Naive thymus-derived CD8-positive, alpha-beta T cell (primary cell): ENCODE measurements at places on chromosomes 6 and 20.

DNA sequence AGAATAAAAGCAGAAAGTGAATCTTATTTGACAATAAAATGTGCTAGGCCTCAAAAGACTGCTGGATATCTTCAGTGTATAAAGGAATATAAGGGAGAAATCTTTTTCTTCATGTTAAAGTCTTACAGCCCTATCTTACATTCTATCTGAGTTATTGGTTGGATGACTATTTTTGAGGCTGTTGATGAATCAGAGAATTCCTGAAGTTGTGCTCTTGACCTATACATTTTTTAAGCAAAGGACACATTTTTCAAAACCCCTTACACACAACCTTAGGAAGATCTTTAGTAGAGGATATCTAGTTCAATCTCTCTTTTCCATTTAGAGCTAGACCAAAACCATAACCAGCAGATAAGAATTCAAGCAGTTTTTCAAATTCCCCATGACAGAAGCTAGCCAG is 10.9 kb upstream of the CGA start:
- no peak overlapping the region for H3K4me3 ChIP-seq
- no peak overlapping the region for H3K27ac ChIP-seq
- H3K36me3 ChIP-seq, result no peaks in the 10 kb centered on the region
- no peak for DNase-seq
- no peaks in the 10 kb centered on the region for H3K4me1 ChIP-seq

DNA sequence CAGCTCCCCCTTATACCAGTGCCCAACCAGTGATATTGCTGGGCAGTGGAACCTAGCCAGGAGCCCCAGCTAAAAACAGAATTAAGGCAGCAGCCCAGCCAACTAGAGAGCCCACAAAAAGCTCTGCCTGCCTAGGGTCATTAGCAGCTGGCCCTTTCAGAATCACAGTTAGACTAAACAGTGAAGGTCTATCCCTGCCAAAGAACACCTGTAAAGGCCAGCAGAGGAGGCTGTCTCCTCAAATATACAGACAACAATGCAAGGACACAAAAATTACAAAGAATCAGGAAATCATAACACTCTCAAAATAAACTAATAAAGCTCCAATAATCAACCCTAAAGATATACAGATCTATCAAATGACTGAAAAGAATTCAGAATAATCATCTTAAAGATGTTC is 77.8 kb upstream of the HTR1E start:
- H3K27ac ChIP-seq, result no peak overlapping the region
- no peak overlapping the region for H3K4me3 ChIP-seq
- no peaks in the 10 kb centered on the region for H3K36me3 ChIP-seq
- H3K4me1 ChIP-seq, result no peaks in the 10 kb centered on the region
- DNase-seq, result no peak

DNA sequence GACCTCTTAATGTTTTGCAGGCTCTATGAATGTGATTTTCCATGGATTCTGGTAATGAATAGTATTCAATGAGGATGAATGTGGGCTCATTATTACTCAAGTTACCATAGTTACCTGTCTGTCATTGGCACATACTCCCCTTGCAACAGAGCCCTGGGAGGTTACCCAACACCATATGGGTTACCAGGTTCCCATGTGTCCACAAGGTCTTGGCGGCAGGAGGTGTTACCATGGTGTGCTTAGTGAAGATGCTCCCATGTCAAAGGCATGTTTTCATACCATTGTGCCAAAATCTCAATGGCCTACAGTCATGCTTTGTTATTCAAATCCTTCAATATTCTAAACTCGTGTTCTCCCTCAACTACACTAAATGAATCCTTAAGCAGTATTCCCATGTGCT is 232.5 kb downstream of the HDGFL1 start:
- no peaks in the 10 kb centered on the region for H3K27me3 ChIP-seq
- no peak overlapping the region for H3K27ac ChIP-seq
- no peak overlapping the region for H3K4me3 ChIP-seq
- no peak for DNase-seq
- no peaks in the 10 kb centered on the region for H3K4me1 ChIP-seq

DNA sequence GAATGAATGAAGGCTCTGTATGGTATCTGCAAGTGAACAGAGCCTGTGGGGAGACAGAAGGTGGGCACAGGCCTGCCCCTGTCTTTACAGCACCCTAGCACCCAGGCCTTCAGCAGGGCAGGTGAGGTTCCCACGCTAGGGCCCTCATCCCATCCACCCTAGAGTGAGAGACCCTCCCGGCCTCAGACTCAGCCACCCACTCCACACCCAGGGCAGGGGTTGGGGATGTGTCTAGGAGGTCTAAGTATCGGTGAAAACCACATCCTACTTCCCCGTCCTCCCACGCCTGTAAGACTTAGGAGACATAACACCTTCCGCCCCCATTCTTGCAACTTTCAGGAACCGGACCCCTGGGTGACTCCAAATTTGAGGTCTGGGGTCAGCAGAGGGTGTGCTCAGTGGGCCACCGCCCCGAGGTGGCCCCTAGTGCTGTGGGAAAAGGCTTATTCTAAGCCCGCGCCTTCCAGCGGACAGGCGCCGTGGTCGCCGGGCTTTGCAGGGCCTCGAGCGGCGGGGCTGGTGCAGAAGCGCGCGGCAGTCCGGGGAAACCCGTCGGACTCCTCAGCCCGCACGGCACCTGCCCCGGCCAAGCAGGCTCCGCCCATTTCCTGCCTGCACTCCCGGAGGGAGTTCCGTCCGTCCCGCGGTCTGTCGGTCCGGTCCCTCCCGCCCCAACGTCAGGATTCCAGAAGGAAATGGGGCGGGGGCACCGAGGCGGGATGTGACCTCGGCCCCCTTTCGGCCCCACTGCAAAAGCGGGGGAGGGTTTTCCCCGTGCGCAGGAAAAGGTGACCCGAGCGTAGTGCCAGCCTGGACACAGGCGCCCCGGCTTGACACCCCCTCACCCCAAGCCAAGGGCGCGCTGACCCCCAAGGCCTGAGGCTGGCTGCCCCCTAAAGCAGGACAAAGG is 868 bp downstream of the SAMD10 start:
- H3K36me3 ChIP-seq, result peaks cover 10% of the 10 kb centered on the region
- peak; percentile 39 for DNase-seq
- H3K4me3 ChIP-seq, result peak overlapping the region; percentile 84
- H3K27me3 ChIP-seq, result no peaks in the 10 kb centered on the region

- H3K4me3 ChIP-seq, result no peak overlapping the region
- no peak overlapping the region for H3K27ac ChIP-seq
- DNase-seq, result no peak
- H3K36me3 ChIP-seq, result peaks cover 33% of the 10 kb centered on the region
- no peaks in the 10 kb centered on the region for H3K27me3 ChIP-seq
These were observed 40.1 kb upstream of the LTV1 start for GRCh38 chr6:143802833-143803565.
